NCI-H1092 (cell line): ENCODE measurements at places on chromosomes 1 and 21.
A peak's percentile ranks its signal among the peaks of the same experiment; 100 is the strongest.

DNA sequence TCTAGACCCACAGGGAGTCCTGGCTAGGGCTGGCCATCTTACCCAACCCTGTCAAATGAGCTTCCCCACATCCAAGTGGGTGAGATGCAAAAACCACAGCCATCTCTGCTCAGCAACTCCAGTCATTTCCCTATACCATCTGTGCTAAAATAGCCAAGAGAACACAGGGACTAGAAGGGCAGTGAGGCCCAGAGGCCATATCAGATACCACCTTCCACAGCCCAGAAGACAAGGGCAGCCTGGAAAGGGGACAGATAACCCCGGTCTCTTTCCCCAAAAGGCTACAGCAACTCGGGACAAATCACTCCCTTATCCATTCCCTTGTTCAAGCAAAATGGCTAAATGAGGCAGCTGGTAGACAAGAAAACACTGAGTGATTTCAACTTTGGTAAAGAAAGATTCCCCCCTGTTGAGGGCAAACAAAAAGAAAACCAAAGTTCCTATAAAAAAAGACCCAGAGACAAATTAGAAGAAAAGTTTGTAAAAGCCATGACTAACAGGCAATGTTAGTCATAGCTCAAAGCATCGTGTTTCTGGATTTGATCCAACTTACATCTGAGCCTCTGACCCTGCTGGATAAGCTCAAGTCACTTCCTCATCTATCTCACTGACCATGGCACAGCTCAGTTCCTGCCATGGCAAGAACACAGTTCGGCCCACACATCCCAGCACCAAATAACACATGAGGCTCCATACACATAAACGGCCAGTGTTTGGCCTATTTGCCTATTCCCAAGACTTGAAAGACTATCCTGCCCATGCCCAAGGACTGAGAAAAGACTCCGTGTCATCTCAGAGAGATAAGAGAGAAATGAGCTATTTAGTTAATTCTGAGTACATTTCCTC, 3.1 kb downstream of the LAMB3 start:
- no peak for DNase-seq

GRCh38 chr1:7656557-7657215, 114.4 kb upstream of the VAMP3 start:
- peak; percentile 71 for DNase-seq

DNA sequence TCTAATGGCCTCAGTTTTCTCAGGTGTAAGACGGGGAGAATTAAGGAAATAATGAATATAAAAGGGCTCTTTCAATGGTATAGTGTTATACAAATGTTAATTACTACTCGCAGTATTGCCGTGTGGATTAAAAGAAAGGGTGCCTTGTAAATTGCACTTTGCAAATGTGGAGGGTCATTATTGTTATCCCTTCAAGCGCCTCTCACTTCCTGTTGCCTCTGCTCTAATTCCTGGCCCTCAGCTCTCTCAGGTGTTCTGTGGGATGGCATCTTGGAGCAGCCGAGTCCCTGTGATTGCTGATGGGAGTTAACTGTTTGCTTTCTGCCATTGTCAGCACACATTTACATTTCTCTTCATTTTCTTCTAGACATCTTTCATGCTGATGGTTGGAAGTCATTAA, 7.1 kb upstream of the S100A11 start:
- DNase-seq: no peak

GRCh38 chr1:60280256-60280655, 206.7 kb upstream of the C1orf87 start:
- DNase-seq: no peak

DNA sequence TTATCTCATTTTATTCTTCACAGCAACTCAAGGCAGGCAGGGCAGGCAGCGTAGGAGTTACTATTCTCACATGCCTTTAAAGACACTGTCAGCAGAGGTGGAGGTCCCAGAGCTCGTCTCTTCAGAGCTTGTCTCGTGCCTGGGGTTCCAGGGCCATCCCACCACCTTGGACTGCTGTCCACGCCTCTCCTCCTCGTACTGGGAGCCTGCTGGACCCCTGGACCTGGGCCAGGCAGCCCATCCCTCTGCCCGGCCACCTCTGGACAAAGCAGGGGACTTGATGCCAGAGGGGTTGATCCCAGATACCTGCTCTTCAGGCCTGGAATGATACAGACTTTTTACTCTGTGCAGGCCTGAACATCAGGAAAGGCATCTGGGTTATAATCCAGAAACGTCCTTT, 546.8 kb downstream of the KIF26B start:
- no peak for DNase-seq

DNA sequence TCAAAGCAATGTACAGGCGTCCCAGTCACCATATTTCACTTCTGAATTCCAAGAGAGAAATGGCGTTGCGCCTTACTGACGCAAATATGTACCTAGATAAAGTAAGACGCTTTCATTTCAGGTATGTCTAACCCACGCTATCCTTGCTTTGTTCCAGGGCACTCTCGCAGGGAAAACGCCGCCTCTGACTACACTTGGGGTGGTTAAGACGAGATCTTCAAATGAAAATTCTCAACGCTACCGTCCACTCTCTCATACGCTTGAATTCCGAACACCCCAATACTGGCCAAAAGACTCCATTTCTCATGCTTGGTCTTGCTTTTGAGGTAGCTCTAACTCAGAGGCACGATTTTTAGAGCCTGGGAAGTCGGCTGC, 736 bp upstream of the ZMPSTE24 start:
- no peak for DNase-seq

DNA sequence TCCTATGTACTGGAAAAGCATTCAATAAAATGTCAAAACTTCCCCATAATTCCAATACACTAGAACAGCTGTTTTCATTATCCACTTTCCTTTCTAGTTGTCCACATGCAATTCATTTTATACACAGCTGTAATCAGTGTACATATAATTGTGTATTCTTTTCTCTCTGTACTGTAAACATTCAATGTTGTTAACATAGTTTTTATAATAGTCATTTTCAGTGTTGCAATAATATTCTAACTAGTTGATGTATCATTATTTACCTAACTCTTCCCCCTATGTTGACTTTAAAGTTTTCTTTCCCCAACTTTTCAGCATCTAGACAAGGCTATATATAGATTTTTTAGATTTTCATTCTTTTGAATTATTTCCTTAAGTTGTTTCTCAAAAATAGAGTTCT, 44.4 kb downstream of the DIPK1A start:
- no peak for DNase-seq

DNA sequence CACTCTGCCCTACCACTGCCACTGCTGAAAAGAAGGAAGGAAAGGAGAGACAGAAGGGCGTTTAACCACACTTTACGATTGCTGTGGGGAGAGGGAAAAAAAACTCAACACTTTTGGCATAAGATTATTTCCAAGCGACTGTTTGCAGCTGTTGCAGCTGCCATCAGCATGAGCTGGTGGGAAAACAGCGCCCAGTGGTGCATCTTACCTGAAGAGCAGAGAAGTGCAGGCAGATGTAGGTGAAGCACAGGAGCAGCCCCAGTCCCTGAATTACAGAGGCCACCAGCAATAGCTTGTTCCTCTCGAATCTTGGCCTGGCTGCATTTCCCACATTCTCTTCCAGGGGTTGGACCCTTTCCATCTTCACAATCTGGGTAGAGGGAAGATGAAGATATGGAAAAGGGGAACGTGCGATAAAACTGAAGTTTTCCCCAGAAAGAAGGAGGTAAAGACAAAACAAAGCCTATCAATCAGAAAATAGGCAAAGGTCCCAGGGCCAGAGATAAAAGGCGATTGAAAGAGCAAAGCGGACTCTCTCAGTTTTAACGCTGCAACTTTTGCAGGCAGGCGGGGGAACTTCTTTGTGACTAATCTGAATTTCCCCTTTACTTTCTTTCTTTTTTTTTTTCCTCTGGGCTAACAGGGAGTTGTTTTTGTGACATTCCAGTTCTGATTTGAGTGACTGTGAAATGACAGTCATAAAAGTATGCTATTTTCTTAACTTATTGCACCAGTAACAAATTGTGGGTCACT, at the start of gene TNFSF4:
Gene TNFSF4 (minus strand): TSS at position 516 of the 753 bp plus-strand sequence. CDS start 155 bp downstream, at position 361.
- DNase-seq: no peak

DNA sequence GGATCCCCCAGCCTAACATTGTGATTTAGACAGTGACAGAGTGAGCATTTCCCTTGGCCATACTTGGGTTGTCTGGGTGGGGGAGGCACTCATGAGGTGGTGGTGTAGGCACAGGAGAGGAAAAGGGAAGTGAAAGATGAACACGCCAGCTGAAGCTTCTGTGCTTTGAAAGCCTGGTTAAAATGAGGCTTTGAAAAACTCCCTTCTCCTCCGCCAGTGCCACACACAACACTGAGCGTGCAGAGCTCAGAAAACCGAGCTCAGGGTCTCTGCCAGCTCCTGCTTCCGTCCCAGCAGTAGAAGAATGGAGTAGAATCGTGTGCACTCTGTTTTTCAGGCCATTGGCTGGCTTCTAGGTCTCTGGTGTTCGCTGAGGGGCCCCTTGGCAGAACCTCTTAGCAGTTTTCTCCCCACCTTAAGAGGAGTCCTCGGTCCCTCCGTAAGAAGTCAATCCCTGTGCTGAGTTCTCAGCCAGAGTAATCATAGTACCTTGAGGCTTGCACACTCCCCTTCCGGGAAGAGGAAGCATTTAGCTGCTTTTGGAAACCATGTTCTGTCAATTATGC, 12.9 kb downstream of the PLEKHM2 start:
- no peak for DNase-seq

DNA sequence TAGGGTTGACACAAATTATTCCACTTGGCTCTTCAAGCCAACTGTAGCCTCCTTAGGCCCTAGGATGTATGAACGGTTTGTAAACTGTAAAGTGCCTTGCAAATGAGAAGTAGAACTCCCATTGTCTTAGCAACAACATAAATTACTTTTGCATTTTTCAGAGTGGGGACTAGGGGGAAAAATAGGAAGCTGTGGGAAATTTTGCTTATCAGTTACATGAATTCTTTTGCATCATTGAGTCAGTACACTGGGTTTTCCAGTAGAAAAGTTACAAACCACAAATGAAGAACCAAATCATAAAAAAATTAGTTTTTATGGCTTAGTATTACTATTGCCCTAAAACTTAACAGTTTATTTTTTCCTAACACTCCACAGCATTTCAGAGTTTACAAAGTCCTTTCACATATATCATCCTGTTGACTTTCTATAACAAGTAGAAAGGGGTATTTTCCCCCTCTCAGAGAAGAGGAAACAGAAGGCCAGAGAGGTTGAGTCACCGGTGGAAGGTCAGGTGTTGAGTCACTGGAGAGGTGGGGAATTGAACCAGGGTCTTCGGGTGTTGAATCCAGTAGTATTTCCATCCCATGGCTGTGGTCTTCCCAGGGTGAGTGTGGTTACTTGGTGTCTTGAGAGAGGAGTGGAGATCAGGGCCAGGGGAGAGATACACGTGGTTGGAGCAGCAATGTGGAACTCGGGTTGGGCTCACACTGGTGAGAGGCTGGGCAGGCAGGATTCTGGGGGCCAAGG, 71.9 kb upstream of the USP24 start:
- DNase-seq: no peak
